ENCODE measurements at places on chromosomes 4 and X. TPM values are rescaled to one million over a fixed set of nuclear protein-coding genes. Genes with fewer than 3 reads are reported as not detected.

DNA sequence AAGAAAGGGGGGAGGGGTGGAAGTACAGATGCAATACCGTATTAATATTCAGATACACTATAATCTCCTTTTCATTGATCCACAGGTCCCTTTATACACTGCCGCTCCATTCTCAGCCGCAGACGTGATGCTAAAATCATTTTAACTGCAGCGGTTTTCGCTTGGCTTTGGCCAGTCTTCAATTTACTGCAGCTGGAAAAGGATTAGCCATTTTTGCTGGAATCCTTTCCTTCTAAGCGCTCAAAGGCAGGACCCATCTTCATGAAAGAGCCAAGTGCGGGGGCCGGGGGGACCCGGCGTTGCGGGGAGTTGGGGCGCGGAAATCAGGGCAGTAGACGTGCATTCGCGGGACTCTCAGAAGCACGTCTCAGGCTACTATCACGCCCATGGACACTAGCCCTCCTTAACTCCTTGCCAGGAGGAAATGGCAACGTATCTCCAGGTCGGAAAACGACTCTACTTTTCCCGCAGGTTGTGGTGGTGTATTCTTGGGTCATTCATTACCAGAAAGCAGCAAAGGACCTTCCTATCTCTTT lies 1.7 kb upstream of the PCDH10 start:
- no peak for DNase-seq

DNA sequence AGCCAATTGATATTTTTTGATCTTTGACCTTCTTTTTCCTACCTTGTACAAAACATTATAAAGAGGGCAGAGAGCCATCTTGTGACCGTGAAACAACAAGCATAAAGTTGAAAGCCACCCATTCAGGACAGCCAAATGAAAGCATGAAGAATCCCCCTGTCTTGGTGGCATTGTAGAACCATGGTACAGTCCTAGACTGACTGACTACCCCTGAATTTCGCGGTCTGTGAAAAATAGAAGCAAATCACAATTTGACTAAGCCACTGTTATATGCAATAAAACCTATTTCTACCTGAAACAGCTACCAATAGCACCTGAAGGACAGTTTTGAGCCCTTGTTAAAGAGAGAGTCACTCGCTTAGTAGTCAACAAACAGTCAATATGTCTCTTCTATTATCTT lies 527.4 kb downstream of the MID1IP1 start:
- DNase-seq = no peak

DNA sequence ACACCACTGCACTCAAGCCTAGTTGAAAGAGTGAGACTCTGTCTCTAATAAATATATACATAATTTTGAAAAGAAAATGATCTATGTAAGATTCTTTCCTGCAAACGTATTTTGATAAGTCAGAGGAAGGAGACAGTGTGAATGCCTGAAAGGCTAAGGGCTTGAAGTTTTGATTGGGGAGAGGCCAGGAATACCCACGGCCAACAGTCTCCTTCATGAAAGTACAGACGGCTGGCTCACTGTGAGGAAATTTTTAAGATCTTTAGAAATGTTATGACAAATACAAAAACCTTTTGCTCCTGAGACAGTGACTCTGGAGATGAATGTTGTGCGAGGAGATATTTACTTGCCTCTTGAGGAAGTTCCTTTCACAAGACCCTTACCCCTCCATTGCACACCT lies 111.4 kb upstream of the KLHL13 start:
- DNase-seq = no peak

The VSIG1 gene
- total RNA-seq = 0.76 TPM

The UGT2B17 gene
- 0.14 TPM for total RNA-seq

GRCh38 chr4:126230269-126230668 lies 915.5 kb downstream of the FAT4 start:
- no peak for DNase-seq

DNA sequence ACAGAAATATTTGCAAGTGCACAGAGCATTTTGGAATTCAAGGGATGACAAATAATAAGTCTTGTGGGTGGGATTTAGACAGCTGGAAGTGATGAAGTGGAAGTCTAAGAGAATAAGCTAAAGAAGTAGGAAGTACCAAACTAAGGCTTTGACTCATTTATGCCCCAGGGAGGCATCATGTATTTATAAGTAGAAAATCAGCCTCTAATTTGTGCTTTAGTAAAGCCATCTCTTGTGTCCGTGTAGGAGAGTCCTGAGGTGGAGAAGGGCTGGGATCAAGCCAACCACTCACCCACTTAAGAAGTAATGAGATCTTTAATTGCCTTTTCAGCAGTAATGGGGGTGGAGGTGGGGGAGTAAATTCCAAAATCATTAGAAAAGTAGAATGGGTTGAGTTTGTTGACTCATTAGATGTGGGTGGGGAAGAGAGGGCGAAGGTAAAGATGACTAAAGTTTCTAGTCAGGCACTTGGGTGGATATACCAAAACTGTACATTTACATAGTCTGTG lies 356.7 kb downstream of the STIM2 start:
- DNase-seq = no peak

DNA sequence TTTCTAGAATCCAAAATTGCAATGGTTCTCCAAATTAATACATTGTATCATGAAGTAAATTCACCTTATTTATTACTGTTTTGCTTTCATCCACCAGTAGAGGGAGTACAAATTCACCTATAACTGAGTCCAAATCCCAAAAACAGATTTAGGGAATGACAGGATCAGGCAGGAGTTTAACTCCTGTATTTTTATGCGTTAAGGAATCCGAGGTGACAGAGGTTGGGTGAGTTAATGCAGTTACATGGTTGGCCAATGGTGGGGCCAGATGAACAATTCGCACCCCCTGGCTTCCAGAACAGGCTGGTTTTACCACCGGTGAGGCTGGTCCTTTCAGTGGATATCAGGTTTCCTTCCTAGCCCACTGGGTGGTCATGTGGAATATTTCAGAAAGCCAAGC lies 82.4 kb downstream of the MTNR1A start:
- peak; percentile 32 for DNase-seq

- DNase-seq = no peak
Observed at GRCh38 chr4:83010111-83010521, 507 bp downstream of the LIN54 start.

The FAT4 gene
- 6.6 TPM for total RNA-seq

- DNase-seq = no peak
Observed at GRCh38 chr4:80340036-80340435, 4.5 kb downstream of the CFAP299 start.

DNA sequence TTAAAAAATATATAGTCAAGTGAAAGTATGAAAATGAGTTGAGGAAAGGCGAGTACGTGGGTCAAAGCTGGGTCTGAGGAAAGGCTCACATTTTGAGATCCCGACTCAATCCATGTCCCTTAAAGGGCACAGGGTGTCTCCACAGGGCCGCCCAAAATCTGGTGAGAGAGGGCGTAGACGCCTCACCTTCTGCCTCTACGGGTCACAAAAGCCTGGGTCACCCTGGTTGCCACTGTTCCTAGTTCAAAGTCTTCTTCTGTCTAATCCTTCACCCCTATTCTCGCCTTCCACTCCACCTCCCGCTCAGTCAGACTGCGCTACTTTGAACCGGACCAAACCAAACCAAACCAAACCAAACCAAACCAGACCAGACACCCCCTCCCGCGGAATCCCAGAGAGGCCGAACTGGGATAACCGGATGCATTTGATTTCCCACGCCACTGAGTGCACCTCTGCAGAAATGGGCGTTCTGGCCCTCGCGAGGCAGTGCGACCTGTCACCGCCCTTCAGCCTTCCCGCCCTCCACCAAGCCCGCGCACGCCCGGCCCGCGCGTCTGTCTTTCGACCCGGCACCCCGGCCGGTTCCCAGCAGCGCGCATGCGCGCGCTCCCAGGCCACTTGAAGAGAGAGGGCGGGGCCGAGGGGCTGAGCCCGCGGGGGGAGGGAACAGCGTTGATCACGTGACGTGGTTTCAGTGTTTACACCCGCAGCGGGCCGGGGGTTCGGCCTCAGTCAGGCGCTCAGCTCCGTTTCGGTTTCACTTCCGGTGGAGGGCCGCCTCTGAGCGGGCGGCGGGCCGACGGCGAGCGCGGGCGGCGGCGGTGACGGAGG lies at the start of gene FMR1:
Gene FMR1, plus strand, starts transcription at position 728 of the 831 bp plus-strand sequence. CDS start 261 bp downstream, outside the sequence.
- peak; percentile 86 for DNase-seq

DNA sequence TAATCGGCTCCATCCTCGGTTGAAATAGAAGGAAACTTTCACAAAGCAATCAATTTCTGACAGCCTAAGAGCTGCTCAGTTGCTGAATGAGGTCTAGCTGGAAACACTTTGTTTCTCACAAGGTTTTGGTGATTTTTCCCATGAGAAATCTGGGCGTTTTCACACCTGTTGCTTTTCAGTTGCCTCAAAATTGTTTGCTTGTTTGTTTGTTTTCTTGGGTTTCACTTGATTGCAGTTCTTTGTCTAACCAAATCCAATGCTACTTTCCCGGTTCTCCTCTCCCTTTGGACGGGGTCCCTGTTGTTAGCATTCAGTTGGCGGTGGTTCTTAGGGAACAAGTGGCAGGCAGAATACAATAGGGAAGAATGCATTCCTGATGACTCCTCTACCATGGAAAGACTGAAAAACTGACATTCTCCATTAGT lies 135.5 kb downstream of the PALLD start:
- no peak for DNase-seq

DNA sequence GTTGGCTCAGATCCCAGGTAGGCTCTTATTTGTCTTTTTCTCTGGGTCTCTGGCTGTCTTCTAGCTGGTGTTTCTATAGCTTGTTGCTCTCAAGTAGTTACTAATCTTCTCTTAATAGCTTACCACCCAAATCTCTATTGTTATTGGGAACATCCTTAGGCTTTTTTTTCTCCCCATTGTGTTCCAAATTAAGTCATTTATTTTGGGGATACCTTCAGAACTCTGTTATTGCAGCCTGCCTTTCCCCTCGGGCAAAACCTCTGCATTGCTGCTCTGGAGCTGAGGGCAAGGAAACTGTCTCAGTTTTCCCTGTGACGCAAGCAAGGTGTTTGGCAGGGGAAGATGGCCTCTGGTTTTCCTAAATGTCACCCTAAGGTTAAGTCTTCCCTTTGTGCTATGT lies 338.1 kb upstream of the ZCCHC13 start:
- peak; percentile 30 for DNase-seq

The ESX1 gene
- total RNA-seq = not detected

DNA sequence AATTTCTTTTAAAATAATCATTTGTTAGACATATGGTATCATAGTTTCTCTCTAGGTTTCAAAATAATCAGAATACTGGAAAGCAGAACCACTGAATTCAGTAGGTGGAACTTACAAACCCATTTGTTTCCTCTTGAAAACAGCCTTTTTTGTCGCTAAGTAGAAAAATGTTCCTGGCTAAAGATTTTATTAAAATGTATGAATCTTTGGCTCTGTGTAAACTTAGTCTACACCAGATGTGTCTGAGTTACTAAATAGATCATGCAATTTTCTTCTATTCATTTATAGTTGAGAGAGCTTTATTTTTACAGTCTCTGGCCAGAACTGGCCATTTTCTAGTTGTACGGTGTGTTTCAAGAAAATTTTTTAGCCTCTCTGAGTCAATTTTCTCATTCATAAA lies 1.0 kb downstream of the CYSLTR1 start:
- no peak for DNase-seq

DNA sequence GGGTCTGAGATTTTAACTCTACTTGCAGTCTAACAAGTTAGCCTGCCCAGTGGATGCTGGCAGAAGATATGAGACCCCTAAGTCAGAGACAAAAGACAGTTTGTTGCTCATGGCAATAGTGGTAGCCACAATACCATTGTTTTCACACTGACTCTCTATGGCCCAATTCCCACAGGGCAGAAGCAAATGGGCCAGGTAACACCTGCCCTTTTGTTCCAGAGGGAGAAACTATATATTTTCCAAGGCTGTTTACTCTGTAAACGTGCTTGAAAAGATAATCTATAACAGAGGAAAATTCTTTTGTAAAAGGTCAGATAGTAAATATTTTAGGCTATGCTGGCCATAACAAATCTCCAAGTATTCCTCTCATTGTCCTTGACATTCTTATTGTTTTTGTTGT lies 57.2 kb upstream of the NPNT start:
- DNase-seq = no peak

- no peak for DNase-seq
Observed at GRCh38 chrX:127762663-127763062, 289.5 kb downstream of the ACTRT1 start.

- DNase-seq = no peak
Observed at GRCh38 chrX:2401590-2402360, 99.0 kb downstream of the DHRSX start.

GRCh38 chr4:26088433-26088928 lies 174.5 kb downstream of the SMIM20 start:
- DNase-seq = no peak

DNA sequence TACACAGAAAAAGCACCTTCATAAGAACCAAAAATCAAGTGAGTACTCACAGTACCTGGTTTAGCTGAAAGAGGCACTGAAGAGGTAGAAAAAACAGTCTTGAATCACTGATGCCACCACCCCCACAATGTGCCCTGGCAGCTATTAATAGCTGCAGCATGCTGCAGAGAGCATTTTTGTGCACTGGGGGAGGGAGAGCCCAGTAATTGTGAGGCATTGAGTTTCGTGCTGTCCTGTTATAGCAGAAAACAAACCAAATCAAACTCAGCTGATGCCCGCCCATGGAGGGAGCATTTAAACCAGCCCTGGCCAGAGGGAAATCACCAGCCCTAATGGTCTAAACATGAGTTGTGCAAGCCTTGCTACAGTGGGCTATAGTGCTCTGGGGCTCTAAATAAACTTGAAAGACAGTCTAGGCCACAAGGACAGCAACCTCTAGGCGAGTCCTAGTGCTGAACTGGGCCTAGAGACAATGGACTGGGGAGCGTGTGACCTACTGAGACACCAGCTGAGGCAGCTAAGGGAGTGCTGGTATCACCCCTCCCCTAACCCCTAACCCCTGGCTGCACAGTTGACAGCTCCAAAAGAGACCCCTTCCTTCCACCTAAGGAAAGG lies 106.3 kb upstream of the TMLHE start:
- DNase-seq = no peak

The NMU gene
- total RNA-seq = 43.5 TPM

The PNCK gene
- 8.6 TPM for total RNA-seq

- DNase-seq = no peak
Observed at GRCh38 chr4:175871774-175872405, 59.8 kb upstream of the GPM6A start.

GRCh38 chr4:76703676-76704075 lies 194.3 kb downstream of the SOWAHB start:
- no peak for DNase-seq

GRCh38 chr4:8141935-8142334 lies 16.7 kb downstream of the ABLIM2 start:
- DNase-seq = no peak

DNA sequence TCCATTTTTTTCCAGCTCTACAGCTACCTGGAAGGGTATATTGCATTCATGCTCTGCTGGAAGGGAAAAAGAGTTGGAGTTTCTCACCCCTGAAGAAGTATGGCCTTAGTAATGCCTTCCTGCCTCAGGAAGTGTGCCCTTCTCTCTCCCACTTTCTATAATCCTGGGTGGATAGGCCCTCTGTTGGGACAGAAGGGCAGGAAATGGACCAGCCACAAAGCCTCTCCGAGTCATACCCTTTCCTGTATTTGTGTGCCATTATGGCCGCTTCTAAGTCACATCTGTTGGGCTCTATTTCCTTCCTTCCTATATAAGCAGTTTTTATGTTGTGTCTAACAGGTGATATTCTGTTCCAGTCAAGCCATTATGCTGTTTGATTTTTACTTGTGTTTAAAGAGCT lies 74.8 kb upstream of the SMARCA5 start:
- no peak for DNase-seq
